ENCODE measurements at places on chromosomes 7 and 10. TPM values are rescaled to one million over a fixed set of nuclear protein-coding genes. Genes with fewer than 3 reads are reported as not detected.

- no peak overlapping the region for H3K4me3 ChIP-seq
- peaks cover 16% of the 10 kb centered on the region for H3K4me1 ChIP-seq
- peaks cover 5% of the 10 kb centered on the region for H3K36me3 ChIP-seq
- H3K27ac ChIP-seq, result peak overlapping the region; percentile 14
- H3K27me3 ChIP-seq, result no peaks in the 10 kb centered on the region
- DNase-seq, result no peak
Observed at GRCh38 chr10:43401627-43402026, 7.4 kb downstream of the HNRNPF start.

DNA sequence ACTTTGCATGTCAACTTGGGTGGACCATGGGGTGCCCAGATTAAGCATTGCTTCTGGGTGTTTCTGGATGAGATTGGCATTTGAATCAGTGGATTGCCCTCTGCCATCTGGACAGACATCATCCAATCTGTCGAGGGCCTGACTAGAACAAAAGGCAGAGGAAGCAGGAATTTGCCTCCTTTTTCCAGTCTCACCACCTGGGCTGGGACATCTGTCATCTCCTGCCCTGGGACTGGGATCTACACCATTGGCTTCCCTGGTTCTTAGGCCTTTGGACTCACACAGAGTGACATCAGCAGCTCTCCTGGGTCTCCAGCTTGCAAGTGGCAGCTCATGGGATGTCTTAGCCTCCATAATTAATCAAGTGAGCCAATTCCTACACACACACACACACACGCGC is 10.3 kb downstream of the SLC13A4 start:
- H3K36me3 ChIP-seq, result peaks cover 7% of the 10 kb centered on the region
- no peak overlapping the region for H3K4me3 ChIP-seq
- H3K4me1 ChIP-seq, result peaks cover 13% of the 10 kb centered on the region

Gene SORCS3
- total RNA-seq, result not detected

Gene CALCR
- total RNA-seq, result not detected

Gene PNLIPRP3
- not detected for total RNA-seq

Data from fibroblast of lung (primary cell).